ENCODE measurements at places on chromosomes 2 and 18.
A peak's percentile ranks its signal among the peaks of the same experiment; 100 is the strongest.

- peak; percentile 63 for DNase-seq
Measured at GRCh38 chr2:173571021-173571821, 216.5 kb downstream of the CDCA7 start.

GRCh38 chr2:21382701-21383520, 259.1 kb downstream of the TDRD15 start:
- no peak for DNase-seq

- no peak for DNase-seq
Measured at GRCh38 chr2:101430156-101430555, 42.9 kb upstream of the CREG2 start.

GRCh38 chr2:10940596-10940995, 28.9 kb downstream of the KCNF1 start:
- DNase-seq, result no peak

- peak; percentile 63 for DNase-seq
Measured at GRCh38 chr2:127455566-127456493, 37.6 kb downstream of the PROC start.

DNA sequence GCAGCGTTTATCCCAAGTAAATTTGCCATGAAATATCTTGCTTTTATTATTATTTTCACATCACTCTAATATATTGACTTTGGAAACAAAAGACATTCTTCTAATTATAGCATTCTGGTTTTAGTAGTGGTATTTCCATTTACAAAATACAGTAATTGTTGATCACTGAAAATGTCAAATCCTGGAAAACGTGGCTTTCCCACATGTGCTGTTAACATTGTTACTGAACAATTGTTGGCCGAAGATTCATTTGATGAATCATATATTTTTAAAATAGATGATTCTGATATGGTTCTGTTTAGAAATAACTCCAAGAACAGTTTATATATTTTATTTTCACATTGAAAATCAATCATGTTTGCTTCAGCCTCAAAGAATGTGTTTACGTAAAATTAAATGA, 32.9 kb downstream of the SP140 start:
- DNase-seq, result no peak

GRCh38 chr18:12336171-12336613, 28.2 kb downstream of the TUBB6 start:
- no peak for DNase-seq

- DNase-seq, result no peak
Measured at GRCh38 chr2:201837391-201837790, 31.1 kb downstream of the CDK15 start.

DNA sequence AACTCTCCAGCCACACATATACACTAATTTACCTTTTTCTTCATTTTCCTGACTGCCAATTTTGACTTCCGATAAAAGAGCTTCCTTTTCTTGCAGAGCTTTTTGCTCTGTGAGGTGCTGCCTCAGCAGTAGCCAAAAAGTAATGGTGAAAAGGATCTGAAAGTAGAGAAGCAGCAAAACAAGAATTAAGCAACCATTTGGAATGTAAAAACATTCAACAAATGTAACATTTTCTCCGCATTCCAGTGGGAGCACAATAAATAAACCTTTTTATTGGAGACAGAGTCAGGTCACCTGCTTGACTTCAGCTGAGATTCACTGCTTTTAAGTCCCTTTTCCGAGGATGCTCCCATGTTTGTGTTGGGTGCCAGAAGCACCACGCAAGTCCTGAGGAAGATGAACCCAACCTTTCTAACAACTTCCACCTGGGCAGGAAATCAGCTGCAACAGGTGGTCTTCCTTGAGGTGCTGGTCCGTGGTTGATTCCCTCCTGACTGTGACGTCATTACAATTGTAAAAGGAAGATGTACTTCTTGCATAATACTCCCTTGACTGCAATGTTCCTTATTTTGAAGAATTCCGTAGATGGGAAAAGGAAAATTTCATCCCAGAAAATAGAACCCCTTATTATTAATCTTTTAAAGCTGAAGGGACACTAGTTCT, 265.5 kb downstream of the NAPG start:
- DNase-seq, result no peak

GRCh38 chr2:120734930-120735651, 577 bp upstream of the GLI2 start:
- DNase-seq, result peak; percentile 67

DNA sequence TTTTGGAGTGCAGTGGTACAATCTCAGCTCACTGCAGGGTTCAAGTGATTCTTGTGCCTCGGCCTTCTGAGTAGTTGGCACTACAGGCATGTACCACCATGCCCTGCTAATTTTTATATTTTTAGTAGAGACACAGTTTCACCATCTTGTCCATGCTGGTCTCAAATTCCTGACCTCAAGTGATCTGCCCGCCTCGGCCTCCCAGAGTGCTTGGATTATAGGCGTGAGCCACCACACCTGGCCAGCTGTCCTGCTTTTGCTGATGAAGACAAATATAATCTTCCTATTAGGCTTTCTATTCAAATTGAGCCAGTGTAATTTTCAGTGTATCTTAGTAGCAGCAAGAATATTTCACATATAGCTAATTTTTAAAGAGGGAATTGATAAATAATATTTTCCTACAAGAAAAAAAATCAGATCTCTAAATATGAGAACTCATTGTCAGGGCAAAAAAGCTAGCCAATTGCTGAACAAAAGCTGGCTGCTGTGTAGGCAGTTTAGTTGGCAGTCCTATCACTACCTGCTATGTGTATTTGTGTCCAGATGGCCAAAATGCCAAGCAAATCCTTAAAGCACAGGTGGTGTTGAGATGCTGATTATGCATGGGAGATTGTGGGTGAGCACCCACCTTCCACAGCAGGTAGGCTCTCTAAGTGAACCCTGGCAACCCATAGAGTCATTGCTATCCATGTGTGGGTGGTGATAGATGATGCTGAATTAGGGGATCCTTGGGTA, 60.8 kb upstream of the STAM2 start:
- no peak for DNase-seq

DNA sequence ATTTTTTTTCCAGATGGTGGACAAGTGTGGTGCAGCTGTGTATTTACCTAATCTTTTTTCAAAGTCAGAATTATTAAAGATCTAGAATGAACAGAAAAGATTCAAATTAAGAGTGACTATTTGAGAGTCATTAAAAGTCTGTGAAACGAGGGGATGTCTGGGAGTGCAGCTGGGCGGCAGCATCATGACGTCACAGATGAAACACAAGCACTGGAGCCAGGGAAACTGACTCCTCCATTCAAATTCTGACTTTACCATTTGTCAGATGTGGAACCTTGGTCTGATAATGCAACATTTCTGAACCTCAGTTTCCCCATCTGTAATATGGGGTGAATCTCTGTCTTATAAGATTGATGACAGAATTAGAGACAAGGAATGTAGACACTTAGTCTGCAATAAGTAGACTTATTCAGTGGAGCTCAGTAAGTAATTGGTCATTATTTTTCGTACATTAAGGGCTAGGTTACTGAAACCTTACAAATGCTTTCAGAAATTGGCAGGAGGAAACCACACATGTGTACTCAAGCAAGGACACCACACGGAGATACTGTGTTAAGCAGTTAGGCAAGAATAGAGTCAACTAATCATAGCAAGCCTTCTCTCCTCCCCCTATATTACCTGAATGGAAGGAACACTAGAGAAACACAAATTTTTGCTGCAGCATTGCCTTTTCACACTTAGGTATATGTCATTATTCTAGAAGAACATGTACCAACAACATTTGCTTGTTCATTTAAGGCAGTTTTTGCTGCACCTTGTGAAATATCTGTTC, 27.8 kb upstream of the CXXC1 start:
- DNase-seq, result no peak

DNA sequence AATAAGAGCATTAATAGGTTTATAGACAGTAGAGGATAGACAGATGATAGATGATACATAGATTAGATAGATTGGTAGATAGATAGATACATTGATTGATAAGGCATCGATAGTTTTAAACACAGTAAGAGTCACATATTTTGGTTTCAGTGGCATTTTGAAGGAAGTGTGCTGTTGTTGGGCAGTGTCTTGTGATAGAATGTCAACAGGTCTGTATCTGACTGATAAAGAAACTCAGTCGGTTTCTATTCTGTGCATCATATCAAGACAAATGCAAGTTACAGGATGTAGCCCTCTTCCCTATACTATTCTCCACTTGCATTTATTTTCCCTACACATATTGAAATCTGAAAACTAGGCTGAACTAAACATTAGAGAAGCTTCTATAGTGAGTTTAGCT, 1229.0 kb upstream of the ZEB2 start:
- no peak for DNase-seq

- no peak for DNase-seq
Measured at GRCh38 chr2:159711562-159712142, 654 bp upstream of the MARCHF7 start.

DNA sequence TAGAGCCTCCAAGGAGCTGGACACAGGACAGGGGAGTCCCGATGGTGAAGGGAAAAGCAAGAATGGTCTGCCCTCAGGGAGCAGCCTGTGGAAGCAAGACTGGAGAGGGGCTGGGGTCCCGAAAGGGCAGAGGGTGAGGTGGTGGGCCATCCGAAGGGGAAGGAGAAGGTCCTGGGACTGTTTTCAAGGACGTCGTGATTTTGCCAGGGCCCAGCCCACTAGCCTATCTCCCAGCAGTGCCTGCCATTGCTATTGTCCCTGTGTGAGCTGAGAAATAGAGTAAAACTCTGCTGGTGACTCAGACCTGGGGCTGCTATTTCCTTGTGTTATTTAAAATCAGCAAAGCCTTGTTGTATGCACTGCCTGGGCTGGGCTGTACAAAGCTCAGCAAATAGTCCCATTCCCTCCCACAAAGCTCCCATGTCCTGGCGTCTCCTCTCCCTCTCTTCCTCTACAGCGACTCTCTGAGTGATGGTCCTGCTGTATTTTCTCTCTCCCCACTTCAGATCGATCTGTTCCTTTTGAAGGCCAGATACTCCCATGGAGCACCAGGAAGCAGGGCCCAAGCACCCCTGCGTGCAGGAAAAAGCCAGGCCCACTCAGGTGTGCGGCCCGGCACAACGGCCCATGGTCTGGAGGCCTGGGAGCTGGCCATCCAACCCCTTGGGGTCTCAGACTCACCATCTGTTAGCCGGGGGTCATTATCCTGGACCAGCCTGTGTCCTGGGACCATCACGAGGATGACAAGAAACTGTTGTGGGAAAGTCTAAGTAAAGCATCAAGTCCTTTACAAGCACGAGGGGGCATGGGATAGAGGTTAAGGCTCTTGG, 65.0 kb upstream of the OTOF start:
- DNase-seq, result no peak

- no peak for DNase-seq
Measured at GRCh38 chr2:167703441-167703840, 544.0 kb downstream of the STK39 start.

DNA sequence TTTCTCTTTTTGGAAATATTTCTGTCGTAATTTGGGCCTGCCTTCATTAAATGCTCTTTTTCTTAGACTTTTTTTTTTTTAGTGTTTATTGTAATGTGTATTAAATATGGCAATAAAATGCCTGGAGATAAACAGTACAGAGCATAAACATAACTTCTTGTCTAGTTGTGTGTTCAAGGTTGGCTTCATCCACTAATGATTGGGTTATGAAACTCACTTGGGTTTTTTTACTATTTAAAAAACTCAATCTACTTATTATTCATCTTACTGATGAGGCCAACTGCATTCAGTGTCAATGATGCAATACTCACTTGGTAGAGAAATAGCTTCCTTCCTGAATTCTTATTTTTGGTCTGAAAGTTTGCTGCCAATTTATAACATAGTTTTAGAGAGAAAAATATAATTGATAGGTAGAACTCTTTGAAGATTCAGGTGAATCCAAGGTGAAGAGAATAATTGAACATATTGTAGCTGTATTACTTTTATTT, 144.2 kb upstream of the NABP1 start:
- DNase-seq, result no peak

GRCh38 chr2:18186816-18187613, 308.5 kb downstream of the KCNS3 start:
- DNase-seq, result no peak

- no peak for DNase-seq
Measured at GRCh38 chr2:179059026-179059700, 9.2 kb upstream of the CCDC141 start.

DNA sequence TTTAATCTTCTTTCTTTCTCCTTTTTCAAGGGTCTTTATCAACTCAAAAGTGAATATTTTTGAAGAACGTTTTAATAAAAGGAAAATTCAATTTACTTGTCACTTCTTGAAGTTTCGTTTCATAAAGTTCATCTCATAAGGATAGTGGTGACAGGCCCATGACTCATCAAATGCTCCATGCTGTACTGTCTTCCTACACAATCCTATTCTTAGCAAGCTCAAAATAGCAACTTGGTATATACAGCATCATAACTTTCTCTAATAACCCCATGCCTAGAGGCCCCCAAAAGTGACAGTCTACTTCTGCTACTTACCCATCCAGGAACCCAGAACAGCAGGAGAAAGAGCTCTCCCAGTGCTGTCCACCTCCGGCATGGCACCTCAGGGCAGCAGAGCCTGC, 7.7 kb downstream of the FBXO15 start:
- DNase-seq, result no peak

- no peak for DNase-seq
Measured at GRCh38 chr2:9519250-9519649, 36.4 kb downstream of the ADAM17 start.

- no peak for DNase-seq
Measured at GRCh38 chr18:79530821-79531220, 135.1 kb downstream of the NFATC1 start.

DNA sequence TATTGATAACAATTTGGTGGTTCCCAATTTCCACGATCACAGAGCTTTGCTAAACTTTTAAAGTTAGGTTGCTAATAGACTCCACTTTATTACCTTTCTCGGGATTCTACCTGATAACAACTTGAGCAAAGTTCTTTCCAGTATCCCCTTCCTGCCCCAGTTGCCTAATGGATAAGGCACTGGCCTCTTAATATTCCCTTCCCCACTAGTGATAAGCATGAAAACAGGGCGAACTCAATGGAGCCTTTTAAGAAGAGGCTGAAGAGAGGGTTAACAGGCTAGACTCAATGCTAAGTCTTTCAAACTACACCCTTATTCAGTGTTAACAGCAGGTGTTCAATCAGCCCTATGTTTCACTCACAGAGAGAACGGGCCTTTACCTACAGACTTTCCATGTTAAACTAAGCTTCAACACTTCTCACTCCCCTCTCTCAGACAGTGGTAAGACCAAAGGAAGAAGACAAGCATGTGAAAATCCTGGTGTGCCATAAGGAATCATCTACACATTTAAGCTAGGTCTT, 75.8 kb downstream of the ANKRD44 start:
- DNase-seq, result no peak

GRCh38 chr18:24136967-24137373, 1.9 kb upstream of the CABYR start:
- no peak for DNase-seq

DNA sequence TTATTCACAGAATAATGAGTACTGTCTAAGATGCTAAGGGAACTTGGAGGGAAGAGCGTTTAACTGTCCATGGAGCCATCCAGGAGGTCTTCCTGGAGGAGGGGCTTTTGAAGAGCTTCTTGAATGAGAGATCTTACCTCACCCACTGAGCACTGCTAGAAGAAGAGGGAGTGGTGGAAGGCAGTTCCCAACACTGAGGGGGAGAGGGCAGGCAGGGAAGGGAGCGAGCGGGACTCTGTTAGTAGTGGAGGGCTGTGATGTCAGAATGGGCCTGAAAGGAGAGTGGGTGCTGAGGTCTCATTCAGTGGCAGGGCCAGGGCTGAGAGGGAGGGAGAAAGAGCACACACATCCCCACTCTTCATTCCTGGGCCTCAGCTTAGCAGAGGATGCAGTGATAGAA, 65.0 kb downstream of the NCK2 start:
- DNase-seq, result no peak

- no peak for DNase-seq
Measured at GRCh38 chr2:172947461-172948153, 128.0 kb upstream of the MAP3K20 start.
